Activated naive CD4-positive, alpha-beta T cell treated with anti-CD3 and anti-CD28 coated beads, Interleukin-2, amount 50 U/mL, for 72 hours (primary cell): ENCODE measurements at places on chromosomes 16 and 17.

- DNase-seq, result no peak
These were observed 264.7 kb downstream of the C16orf95 start for GRCh38 chr16:87052506-87052905.

GRCh38 chr16:2520784-2521531 is 787 bp downstream of the AMDHD2 start:
- no peak for DNase-seq

DNA sequence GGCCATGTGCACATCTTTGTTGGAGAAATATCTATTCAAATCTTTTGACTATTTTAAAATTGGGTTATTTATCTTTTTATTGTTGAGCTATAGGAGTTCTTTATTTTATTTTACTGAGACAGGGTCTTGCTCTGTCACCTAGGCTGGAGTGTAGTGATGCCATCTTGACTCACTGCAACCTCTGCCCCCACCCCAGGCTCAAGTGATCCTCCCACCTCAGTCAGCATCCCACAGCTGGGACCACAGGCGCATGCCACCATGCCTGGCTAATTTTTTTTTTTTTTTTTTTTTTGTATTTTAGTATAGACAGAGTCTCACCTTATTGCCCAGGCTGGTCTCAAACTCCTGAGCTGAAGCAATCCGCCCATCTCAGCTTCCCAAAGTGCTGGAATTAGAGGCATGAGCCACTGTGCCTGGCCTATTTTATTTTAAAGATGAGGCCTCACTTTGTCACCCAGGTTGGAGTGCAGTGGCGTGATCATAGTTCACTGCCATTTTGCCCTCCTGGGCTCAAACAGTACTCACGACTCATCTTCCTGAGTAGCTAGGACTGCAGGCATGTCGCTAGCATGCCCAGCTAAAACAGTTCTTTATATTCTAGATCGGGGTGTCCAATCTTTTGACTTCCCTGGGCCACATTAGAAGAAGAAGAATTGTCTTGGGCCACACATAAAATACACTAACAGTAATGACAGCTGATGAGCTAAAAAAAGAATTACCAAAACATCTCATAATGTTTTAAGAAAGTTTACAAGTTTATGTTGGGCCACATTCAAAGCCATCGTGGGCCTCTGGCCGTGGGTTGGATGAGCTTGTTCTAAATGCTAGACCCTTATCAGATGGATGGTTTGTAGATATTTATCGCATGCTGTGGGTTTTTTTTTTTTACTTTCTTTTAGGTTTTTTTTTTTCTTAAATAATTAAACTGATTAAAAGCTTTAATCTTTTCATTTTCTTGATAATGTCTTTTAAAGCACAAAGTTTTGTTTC is 13.7 kb downstream of the TENT4B start:
- DNase-seq, result no peak

- no peak for DNase-seq
These were observed 15.4 kb upstream of the NDEL1 start for GRCh38 chr17:8420041-8420934.

DNA sequence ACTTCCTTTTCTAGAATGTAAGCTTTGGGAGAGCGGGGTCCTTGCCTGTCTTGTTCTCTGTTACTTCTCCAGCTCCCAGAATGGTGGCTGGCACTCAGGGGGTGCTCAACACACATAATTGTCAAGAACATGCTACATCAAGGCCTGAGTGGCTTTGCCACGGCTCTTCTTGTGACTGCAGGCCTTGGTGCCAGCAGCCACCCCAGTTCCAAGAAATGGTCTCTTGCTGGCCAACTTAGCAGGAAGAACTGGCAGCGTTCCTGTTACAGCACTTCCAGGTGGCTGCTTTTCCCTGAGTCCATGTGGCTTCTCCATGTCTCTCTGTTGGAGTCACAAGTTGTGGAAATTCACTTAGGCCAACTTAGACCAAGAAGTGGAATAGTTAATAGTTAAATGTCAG is 36.1 kb downstream of the PRKCB start:
- no peak for DNase-seq

DNA sequence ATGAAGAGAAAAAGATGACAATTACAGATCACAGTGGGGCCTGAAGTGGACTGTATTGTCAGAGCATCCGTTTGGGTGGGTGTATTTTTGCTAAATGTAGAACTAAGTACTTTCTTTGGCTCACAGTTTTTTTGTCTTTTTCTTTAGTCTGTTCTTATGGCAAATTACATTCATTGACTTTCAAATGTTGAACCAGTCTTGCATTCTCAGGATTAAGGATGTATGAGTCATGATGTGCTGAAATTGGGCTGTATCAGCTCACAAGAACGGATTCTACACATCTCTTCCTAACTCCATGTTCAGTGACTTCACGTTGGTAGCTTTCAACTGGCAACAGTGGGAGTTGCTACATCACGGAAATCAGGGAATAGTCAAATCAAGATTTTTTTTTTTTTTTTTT is 66.5 kb downstream of the TEX2 start:
- DNase-seq, result no peak

DNA sequence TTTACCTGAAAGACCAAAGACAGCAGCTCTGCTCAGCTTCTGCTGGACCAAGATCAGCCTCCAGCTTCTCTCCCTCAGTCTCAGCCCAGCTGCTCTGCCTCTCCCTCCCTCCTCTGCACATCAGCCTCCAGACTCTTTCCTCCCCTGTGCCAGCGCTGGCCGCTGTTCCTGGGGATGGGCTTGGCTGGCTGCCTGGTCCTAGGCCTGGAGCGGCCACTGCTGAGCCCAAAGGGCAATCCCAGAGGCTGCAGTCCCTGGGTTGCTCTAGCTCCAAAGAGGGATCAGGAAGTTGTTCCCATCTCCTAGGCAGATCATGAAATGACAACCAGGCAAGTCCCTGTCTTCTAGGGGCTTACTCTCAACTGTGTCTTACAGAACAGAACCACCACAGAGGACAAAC is 31.3 kb downstream of the DCUN1D3 start:
- no peak for DNase-seq

- no peak for DNase-seq
These were observed 31.2 kb downstream of the RPA1 start for GRCh38 chr17:1860978-1861377.

DNA sequence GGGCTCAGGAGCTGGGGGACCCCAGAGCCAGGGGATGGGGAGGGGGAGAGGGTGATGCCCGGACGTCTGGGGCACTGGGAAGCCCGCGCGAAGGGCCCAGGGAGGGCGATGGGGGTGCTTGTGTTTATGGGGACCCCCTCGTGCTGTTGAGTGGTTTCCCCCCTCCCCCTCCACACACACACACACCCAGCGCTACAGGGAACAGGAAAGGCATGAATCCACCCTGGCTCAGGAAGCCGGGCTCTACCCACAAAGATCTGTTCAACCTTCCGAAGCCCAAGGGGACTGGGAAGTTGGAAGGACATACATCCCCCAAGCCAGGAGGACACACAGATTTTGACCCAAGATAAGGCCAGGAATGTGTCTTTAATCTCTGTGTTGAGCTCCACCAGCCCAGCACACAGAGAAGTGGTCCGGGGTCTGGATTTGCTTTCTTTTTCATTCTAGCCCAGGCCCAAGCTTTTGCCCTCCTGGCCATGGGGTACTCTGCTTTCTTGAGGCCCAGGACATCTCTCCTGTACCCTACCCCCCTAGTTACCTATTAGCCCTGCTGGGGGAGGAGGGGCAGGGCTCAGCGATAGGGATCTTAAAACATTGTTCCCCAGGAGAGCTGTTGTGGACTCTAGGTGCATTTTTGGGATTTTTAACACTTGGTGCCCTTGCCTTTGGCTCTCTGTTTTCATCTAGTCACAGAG is 1.2 kb downstream of the UBALD2 start:
- no peak for DNase-seq

GRCh38 chr16:77295896-77296295 is 96.7 kb downstream of the SYCE1L start:
- no peak for DNase-seq

GRCh38 chr16:10947211-10947787 is 2.9 kb downstream of the CLEC16A start:
- no peak for DNase-seq

DNA sequence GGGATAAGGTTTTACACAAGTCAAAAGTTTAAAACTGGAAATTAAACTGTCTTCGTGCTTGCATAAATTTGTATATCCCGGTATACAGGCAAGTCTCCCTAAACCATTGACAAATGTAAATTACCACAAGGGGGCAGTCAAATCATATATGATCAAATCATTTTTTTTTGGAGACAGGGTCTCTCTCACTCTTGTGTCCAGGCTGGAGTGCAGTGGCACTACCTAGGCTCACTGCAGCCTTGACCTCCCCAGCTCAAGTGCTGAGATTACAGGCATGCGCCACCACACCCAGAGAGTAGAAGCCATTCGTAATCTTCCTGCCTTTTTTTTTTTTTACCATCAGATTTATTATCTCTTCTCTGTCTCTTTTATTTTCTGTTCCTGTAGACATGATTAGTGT is 18.5 kb downstream of the TOP2A start:
- no peak for DNase-seq

GRCh38 chr17:81454473-81454872 is 58.1 kb downstream of the ACTG1 start:
- DNase-seq, result no peak

DNA sequence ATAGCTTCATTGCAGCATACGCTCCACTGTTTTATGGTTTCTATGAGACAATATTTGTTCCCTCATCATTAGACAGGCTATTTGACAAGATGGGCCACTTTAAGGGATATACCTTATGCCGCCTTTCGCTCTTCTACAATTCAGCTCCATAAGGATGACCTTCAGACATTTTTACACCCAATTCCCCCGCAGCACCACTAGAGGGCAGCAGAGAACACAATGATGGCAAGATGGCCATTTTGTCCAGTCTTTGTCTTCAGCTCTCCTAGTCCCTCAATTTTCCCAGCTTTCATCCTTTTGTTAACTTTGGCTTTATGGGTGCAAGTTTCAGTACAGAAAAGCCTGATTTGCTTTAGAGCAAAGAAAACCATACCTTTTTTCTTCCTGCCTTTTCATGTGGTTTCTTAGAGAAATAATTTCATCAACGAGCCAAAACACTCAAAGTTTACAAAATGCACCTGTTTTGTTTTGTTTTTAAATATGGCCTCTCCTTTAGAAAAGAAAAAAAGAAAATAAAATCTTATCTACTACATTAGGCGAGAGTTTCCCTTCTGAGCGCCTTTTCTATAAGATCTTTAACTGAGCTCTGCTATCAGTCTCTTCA is 355.3 kb downstream of the TOX3 start:
- DNase-seq, result peak; percentile 54

DNA sequence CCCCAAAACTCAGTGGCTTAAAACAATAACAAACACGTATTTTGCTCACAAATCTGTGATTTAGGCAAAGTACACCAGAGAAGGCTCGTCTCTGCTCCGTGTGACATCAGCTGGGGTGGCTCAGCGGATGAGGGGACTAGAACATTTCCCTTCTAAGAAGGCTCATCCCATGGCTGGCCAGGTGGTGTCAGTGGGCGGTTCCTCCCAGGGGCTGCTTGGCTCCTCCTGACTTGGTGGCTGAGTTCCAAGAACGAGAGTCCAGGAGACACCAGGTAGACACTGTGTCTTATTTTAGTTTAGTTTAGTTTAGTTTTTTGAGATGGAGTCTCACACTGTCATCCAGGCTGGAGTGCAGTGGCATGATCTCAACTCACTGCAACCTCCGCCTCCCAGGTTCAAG is 5.6 kb upstream of the CHMP6 start:
- DNase-seq, result no peak

DNA sequence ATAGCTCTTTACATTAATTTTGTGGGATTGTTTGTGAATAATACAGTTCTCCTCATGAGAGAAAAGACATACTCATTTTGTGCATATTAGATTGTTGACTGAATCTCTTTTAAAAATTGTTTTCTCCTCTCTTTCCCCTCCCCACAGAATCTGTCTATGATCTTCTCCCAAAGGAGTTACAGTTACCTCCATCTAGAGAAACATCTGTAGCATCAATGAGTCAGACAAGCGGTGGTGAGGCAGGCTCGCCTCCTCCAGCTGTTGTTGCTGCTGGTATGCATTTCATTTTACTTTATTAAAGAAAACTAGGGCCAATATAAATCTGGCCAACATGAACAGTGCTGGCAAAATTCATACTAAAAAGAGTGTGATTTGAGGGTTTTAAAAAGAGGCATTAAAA is 60.5 kb downstream of the NFAT5 start:
- DNase-seq, result no peak

DNA sequence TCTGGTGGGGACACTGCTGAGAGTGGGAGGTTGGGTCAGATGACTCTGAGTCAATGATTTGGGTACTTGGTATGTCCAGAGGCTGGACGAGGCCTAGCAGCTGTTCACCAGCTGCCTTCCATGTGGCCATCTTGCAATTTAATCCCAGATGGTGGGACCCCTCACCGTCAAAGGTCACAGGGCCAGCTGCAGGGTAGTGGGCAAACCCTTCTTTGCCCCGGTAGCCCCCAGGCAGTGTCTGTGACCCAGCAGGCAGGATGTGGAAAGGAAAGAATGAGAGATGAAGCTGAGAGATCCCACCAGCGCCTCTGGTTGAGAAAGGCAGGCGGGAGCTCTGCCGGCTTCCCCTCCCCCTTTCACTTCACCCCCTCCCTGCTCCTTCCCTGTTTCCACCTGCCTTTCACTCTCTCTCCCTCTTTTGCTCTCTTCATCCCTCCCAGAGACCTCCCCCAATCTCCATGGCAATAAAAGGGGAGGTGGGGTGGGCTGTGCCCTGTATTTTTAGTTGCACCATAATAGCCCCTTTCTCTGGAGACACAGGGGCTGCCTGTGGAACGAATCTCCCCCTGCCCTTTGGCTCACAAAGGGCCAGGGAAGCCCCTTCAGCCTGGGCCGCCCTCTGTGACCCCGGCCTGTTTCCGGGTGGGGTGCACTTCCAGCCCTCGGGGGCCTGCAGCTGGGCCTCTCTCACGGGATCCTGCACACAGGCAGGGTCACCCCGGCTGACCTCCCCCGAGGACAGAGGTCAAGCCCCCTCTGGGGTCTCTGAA is 20.2 kb downstream of the CDK5RAP3 start:
- no peak for DNase-seq

DNA sequence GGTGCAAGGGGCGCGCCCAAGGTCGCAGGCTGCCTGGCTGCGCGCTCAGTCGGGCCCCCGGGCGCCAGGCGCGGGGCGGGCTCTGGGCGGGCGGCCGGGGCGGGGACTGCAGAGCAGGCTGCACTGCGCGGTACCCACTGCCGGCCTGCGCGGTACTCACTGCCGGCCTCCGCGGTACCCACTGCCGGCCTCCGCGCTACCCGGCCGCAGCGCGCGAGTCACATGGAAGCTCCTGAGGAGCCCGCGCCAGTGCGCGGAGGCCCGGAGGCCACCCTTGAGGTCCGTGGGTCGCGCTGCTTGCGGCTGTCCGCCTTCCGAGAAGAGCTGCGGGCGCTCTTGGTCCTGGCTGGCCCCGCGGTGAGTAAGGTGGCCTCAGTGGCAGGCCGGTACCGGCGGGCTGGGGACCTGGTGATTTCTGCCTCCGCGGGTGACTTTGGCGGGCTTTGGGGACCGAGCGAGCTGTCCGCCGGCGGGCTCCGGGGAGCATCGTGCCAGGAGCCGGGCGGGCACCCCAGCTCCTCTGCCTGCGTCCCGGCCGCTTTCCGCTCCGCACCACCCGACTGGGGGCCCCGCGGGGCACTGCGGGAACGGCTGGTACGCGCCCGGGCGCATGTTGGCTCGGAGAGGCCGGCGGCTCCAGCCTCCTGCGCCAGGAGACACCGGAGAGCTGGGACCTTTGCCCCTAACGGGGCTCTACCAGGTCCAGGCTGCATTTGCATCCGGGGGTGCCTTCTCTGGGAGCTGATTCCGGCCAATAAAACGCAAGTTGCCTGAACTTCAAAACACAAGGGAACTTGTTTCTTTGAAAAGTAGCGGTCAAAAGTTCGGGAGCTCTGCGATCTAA is at the start of gene SLC47A1:
TSS of gene SLC47A1 (plus strand) at position 137 of the 844 bp plus-strand sequence. CDS start at position 223, 86 bp downstream.
- DNase-seq, result no peak

GRCh38 chr16:56946767-56947603 is 14.8 kb upstream of the CETP start:
- DNase-seq, result no peak
